Activated CD4-positive, alpha-beta T cell treated with anti-CD3 and anti-CD28 coated beads, Interleukin-2, amount 50 U/mL, for 16 hours (primary cell): ENCODE measurements at places on chromosomes 1 and 21.

DNA sequence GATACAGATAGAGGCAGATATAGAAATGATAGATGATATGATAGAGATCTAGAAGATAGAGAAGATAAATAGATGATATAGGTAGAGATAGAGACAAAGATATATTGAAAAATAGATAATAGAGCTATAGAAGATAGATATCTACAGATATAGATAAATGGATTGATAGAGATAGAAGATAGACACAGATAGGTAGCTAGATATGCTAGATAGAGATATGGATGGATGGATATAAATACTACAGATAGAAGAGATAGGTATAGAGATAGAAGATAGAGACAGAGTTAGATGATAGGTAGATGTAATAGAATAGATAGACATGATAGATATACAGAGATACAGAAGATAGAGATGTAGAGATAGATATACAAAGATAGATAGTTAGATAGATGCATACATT, 21.4 kb downstream of the TRIM11 start:
- DNase-seq, result no peak

DNA sequence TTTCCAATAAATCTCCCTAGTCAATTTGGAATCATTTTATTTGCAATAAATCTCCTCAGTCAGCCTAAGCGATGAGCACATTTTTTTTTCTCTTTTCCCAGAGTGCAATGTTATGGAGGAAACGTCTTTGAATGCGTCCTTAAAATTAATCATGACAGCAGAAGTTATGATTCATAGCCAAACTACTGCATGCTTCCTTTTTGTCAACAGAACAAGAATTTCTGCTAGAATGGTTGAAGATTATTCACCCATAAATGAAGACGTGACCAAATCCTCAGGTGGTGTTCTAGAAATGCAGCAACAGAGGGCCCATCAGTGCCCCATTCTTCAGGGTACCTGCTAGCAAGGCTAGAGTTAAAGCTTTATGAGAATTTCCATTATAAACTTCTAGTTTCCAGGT, 407.9 kb upstream of the PKN2 start:
- peak; percentile 2 for DNase-seq

DNA sequence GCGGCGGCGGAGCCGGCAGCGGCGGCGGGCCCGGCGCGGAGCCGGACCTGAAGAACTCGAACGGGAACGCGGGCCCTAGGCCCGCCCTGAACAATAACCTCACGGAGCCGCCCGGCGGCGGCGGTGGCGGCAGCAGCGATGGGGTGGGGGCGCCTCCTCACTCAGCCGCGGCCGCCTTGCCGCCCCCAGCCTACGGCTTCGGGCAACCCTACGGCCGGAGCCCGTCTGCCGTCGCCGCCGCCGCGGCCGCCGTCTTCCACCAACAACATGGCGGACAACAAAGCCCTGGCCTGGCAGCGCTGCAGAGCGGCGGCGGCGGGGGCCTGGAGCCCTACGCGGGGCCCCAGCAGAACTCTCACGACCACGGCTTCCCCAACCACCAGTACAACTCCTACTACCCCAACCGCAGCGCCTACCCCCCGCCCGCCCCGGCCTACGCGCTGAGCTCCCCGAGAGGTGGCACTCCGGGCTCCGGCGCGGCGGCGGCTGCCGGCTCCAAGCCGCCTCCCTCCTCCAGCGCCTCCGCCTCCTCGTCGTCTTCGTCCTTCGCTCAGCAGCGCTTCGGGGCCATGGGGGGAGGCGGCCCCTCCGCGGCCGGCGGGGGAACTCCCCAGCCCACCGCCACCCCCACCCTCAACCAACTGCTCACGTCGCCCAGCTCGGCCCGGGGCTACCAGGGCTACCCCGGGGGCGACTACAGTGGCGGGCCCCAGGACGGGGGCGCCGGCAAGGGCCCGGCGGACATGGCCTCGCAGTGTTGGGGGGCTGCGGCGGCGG, 1.0 kb downstream of the ARID1A start:
- DNase-seq, result peak; percentile 57

GRCh38 chr1:10271869-10272268, 61.5 kb downstream of the KIF1B start:
- DNase-seq, result no peak

- peak; percentile 63 for DNase-seq
Measured at GRCh38 chr1:40404670-40405462, 31.3 kb downstream of the SMAP2 start.

DNA sequence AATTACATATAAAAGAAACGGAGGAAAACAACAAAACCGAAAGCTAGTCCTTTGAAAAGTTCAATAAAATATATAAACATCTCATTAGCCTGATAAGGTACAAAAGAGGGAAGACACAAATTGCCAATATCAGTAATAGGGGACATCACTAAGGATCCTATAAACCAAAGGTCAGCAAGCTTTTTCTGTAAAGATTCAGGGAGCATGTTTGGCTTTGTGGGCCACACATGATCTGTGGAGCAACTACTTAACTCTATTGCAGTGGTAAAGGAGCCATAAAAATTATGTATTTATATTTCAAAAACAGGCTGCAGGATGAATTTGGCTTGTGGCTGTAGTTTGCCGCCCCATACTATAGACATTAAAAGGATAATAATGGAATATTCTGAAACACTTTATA, 5.5 kb upstream of the NSUN4 start:
- DNase-seq, result no peak

DNA sequence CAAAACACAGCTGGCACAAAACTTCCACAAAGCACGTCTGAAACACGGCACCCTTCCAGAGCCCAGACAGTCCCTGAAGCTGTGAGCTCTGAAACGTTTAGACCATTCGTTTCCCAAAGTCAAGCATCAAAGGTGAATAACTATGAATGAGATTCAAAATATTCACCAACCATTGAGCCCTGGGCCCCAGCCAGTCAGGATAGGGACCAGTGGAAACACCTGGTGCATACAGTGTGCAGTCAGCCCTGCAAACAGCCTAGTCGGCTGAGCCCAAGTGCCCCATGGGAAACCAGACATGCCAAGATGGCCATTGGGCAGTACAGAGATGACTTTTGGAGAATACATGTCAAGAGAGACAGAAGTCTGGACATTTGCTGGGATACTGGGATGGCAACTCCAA, 90.4 kb upstream of the EDN2 start:
- DNase-seq, result no peak

DNA sequence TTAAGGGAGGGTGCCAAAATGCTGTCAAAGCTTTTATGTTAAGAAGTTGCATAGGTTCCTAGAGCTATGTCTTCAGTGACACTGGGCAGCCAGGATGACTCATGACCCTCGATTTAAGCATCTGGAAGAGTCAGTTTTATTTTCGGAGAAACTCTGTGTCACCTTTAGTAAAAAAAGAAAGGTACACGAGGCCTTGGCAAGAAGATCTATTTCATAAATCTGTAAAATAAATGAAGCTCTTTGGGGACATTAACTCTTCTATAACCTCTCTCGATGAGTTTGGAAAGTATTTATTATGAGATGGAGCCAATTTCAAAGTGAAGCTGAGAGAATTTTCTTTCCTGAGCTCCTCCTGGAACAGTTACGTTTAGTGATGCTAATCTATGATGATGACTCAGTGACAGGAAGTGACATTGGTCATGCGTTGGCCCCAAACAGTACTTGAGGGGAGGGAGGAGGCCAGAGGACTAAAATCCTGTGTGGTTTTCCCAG, 156.5 kb downstream of the HLX start:
- no peak for DNase-seq

GRCh38 chr1:110390096-110390495, 730 bp downstream of the SLC16A4 start:
- DNase-seq, result no peak

DNA sequence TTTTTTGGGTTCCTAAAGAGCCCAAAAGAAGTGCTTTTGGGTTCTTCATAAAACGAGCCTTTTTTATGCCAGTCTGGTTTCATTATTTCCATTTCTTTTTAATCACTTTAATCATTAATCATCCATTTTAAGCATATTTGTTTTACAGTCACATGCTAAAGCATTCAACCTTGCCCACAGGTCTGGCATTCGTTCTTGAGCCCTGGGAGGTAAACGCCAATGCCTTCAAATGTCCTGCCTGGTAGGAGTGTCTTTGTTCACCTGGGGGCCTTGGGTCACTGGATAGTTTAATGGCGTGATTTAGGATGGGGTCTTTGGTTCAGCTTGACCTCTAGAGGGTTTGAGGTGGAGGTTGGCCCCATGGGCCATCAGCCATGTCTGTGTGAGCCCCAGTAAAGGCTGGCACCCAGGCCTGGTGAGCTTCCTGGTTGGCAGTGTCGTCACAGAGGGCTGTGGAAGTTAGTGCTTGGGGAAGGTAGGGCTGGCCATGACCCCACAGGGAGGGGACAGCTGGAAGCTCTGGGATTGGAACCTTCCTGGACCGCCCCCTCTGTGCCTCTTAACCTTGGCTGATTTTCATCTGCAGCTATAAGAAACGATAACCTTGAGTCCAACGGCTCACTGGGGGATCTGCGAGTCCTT, 20.2 kb downstream of the C1orf174 start:
- no peak for DNase-seq

- DNase-seq, result no peak
Measured at GRCh38 chr1:63087966-63088365, 234.4 kb upstream of the FOXD3 start.

- DNase-seq, result no peak
Measured at GRCh38 chr1:32926562-32926961, 25.4 kb upstream of the TMEM54 start.

- peak; percentile 61 for DNase-seq
Measured at GRCh38 chr21:17709266-17709611, 96.5 kb upstream of the BTG3 start.

- DNase-seq, result no peak
Measured at GRCh38 chr1:7018351-7018750, 233.1 kb downstream of the CAMTA1 start.

GRCh38 chr1:51920130-51920529, 41.6 kb upstream of the NRDC start:
- DNase-seq, result no peak

DNA sequence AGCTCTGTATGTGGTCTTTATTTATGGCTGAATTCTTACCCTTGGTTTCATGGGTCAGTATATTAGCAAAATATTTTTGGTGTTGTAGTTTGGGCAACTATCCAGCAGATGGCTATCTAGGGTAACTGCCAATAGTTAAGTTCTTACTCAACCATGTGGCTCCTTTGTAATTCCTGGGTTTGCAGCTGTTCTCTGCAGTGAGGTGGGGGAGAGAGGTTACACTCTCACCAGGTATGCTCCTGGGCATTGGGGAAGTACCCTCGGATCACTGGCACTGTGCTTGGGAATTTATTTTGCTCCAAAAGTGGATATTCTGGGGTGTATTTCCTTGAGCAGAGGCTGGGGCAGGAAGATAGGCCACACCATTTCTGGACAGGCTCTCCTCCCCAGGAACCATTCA, 436.7 kb upstream of the TMPRSS15 start:
- DNase-seq, result peak; percentile 12

DNA sequence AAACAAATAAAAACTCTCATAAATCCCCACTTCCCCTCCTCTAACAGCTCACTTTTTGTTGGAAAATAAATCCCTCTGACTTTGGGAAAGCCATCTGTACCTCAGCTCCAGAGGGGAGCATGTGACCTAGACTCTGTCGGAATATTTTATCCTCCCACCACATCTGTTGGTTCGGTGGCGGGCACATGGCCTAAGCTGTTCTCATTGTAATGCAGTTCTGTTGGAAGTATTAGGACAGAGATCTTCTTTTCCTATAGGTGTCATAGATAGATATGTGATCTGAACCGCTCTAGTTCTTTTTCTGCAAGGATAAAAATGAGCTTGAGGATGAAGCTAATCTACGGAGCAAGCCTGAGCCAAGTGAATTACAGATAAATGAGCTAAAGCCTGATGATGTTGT, 50.5 kb upstream of the EPS8L3 start:
- DNase-seq, result no peak

GRCh38 chr1:72763481-72763880, 481.1 kb upstream of the NEGR1 start:
- no peak for DNase-seq

- DNase-seq, result no peak
Measured at GRCh38 chr1:151237678-151238466, 16.7 kb upstream of the PSMD4 start.

DNA sequence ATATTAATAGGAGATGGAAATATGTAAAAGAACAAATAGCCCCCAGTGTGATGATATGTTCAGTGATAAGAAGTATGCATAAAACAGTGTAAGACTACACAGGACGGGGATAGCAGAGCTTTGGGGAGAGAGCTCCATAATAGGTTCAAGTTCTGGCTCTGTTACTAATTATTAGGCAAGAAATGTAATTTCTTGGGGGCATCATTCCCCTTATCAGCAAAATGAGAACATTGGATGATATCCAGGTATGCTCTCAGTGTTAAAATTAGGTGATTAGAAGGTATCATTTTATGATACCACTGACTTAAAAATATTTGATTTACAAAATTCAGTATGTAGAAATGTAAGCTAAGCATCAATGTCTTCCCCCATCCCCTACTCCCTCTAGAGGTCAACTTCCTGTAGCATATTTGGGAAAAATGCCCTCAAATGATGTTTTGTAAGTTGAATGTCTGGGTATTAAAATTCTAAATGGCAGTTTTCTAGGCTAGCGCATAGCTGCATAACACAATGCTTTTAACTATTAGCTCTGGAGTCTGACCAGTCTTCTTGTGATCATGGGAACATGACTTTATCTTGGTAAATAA, 585.7 kb upstream of the CAMK1G start:
- no peak for DNase-seq

- DNase-seq, result no peak
Measured at GRCh38 chr1:167105271-167106118, 11.6 kb downstream of the STYXL2 start.

GRCh38 chr1:1063261-1063944, 10.7 kb downstream of the RNF223 start:
- no peak for DNase-seq

- DNase-seq, result no peak
Measured at GRCh38 chr1:18554597-18554996, 73.9 kb downstream of the KLHDC7A start.

DNA sequence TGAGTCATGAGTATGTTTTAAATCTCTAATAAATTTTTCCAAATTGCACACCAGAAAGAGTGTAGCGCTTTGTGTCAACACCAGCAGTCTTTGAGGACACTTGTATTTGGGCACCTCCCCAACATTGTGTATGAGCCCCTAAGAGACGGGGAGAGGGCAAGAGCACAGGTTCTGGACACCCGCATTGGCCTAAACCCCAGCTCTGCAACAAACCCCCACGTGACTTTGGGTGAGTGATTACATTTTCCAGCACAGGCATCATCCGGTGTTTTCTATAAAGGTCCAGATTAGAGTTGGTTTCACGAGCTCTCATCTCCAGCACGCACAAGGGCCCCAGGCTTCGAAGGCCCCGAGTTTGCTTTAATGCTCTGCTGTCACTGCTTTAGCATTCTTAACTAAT, 66.3 kb upstream of the SLC45A1 start:
- no peak for DNase-seq

DNA sequence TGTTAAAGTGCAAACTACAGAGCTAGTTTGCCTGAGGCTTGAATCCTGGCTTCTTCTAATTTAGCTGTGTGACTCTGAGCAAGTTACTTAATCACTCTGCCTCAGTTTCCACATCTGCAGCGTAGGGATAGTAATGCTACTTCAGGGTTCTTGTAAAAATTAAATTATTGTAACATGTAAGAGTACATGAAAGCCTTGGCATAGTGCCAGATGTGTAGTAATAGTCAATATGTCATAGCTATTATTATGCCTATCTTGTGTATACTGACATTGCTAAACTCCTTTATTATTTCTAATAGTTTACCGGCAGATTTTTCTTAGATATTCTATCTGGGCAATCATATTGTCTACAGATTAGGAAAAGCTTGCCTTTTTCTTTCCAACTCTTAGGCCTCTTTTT, 6.8 kb upstream of the TADA1 start:
- DNase-seq, result no peak

GRCh38 chr1:225763716-225764548, 13.7 kb upstream of the SRP9 start:
- no peak for DNase-seq
